Placental epithelial cell (primary cell): ENCODE measurements at places on chromosomes 16 and 17. TPM values are rescaled to one million over a fixed set of nuclear protein-coding genes. Genes with fewer than 3 reads are reported as not detected.

Gene KLHL11
- 29.1 and 38.1 TPM in 2 replicates for total RNA-seq

Gene PRKCB
- not detected in 2 replicates for total RNA-seq

Gene NPW
- 0.33 and 0.39 TPM in 2 replicates for total RNA-seq

Gene CDH5
- not detected in 2 replicates for total RNA-seq

Gene RAB34
- total RNA-seq: 195 and 196 TPM in 2 replicates

Gene EVPLL
- 0.11 TPM in 1 of 2 replicates, not detected in the other for total RNA-seq

Gene GAN
- total RNA-seq: 13.0 and 20.3 TPM in 2 replicates

Gene TP53TG3B
- total RNA-seq: not detected in 2 replicates

Gene CTRB2
- total RNA-seq: not detected in 2 replicates

Gene FA2H
- total RNA-seq: not detected in 2 replicates

Gene RNU2-1
- total RNA-seq: not detected in 2 replicates

Gene HNF1B
- total RNA-seq: not detected in 2 replicates

Gene BICDL2
- total RNA-seq: not detected in 2 replicates

Gene GRAPL
- 0.79 TPM in 1 of 2 replicates, not detected in the other for total RNA-seq

Gene NOG
- 83.6 and 168 TPM in 2 replicates for total RNA-seq

Gene SAMD14
- total RNA-seq: 0.43 and 0.79 TPM in 2 replicates

Gene CHST4
- not detected in 2 replicates for total RNA-seq

Gene MRPL45
- total RNA-seq: 35.6 and 43.6 TPM in 2 replicates

Gene GAS2L2
- not detected in 2 replicates for total RNA-seq

Gene OTOA
- total RNA-seq: under 0.01 and 0.11 TPM in 2 replicates

Gene GFAP
- total RNA-seq: under 0.01 and 0.11 TPM in 2 replicates

Gene TPSD1
- not detected in 2 replicates for total RNA-seq

Gene ARHGDIA
- total RNA-seq: 82.1 and 158 TPM in 2 replicates

Gene C16orf96
- 0.39 TPM in 1 of 2 replicates, not detected in the other for total RNA-seq

Gene AATK
- under 0.01 and 0.22 TPM in 2 replicates for total RNA-seq

Gene VPS9D1
- 9.8 and 10.2 TPM in 2 replicates for total RNA-seq

Gene KRT31
- total RNA-seq: not detected in 2 replicates

Gene SLC38A8
- not detected in 2 replicates for total RNA-seq

Gene RPL19
- 1,233 and 1,470 TPM in 2 replicates for total RNA-seq

Gene CD300C
- not detected in 2 replicates for total RNA-seq

Gene KIFC3
- total RNA-seq: 29.4 and 58.9 TPM in 2 replicates

Gene KCNH6
- total RNA-seq: not detected in 2 replicates

Gene TOP2A
- 16.9 and 28.3 TPM in 2 replicates for total RNA-seq

Gene NPIPB5
- 116 and 131 TPM in 2 replicates for total RNA-seq

Gene PTGES3L
- total RNA-seq: under 0.01 and 0.87 TPM in 2 replicates

Gene TSPAN10
- 2.0 and 3.9 TPM in 2 replicates for total RNA-seq

Gene CHD9NB
- 2.1 and 2.4 TPM in 2 replicates for total RNA-seq

Gene HYDIN
- 0.11 and 2.0 TPM in 2 replicates for total RNA-seq

Gene TSNAXIP1
- 0.11 and 1.2 TPM in 2 replicates for total RNA-seq

Gene CLDN7
- 3.9 and 15.2 TPM in 2 replicates for total RNA-seq
